ENCODE measurements at places on chromosomes 7 and 10.

GRCh38 chr7:24025765-24026164, 258.2 kb upstream of the NPY start:
- DNase-seq: no peak

GRCh38 chr10:1476455-1476803, 260.9 kb downstream of the ADARB2 start:
- DNase-seq: no peak

- DNase-seq: no peak
Measured at GRCh38 chr7:100864263-100864845, 2.8 kb upstream of the TRIP6 start.

- peak; percentile 55 for DNase-seq
Measured at GRCh38 chr7:110774071-110774470, 316.9 kb upstream of the LRRN3 start.

DNA sequence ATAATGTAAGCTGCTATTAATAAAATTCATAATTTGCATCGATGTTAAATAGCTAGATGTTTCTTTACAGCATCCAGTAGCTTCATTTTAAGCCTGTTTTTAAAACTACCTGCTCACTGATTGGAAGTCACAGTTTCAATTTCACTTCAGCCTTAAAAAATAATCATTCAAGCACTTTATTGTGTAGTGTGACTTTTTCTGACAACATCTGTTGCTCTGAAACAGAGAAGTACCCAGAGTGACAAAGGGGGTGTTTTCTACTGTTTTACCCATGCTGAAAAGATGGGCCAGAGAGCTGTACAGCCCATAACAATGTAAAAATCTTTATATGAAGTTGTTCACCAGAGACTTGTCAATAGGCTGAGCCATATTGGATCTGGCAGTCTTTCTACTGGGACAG, 437.2 kb downstream of the MDFIC start:
- DNase-seq: no peak

- no peak for DNase-seq
Measured at GRCh38 chr10:133460208-133460769, 6.5 kb downstream of the SCART1 start.

- no peak for DNase-seq
Measured at GRCh38 chr7:141208539-141208938, 134.7 kb downstream of the TMEM178B start.

DNA sequence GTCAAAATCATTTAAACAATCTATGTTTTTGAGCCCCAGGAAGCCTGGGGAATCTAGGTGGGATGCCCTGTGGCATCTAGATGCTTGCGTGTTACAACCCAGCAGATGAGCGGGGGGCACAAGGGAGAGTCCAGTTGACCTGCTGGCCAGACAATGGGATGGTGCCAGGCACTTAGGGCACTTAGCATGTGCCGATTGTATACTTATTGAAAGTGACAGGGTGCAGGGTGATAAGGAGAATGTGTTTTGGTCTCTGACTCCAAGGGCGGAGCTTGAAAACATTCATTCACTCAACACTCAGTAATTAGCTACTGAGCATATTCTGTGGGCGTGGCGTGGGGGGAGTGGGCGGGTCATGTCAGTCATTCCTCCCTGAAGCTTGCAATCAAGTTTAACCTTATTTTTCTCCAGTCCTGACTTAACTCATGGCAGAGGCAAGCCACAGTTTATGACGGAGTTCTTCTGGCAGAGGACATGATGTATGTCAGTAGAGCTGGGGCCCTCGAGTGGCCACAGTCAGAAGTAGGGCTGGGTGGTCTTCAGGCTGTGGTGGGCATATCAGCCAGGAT, 115.1 kb downstream of the PRKCQ start:
- no peak for DNase-seq

DNA sequence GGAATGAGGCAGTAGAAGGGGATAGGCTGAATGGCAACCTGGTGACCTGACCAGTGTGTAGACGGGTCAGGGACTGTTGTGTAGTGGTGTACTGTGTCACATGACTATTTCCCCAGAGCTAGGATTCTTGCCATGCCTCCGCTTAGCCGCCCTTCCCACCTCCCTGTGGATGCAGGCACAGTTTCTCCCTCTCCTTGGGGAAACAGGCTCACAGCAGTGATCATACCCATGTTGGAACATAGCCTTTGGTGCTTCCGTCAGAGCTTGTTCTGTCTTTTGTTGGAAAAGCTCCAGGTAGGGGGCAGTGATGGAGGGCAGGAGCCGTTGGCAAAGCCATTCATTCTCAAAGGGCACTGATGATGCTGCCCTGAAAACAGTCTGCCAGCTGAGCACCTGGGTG, 44.3 kb downstream of the OGDH start:
- no peak for DNase-seq

DNA sequence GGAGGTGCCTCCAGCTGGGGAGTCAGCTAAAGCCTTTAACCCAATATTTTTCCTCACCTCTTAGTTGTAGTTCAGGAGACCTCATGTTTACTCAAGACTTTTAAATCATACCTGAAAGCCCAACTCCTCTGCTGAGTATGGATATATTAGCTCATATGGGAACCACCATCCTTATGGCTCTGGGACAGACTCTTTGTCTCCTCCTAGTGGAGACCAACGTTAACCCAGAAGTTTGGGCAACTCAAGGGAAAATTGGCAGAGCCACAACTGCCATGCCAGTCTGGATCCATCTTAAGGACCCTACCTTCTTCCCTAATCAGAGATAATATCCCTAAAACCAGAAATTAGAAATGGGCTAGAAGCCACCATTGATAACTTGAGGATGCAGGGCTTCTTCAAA, 80.8 kb downstream of the TMEM106B start:
- DNase-seq: no peak

- peak; percentile 74 for DNase-seq
Measured at GRCh38 chr7:134480730-134481129, 21.8 kb upstream of the AKR1B1 start.

DNA sequence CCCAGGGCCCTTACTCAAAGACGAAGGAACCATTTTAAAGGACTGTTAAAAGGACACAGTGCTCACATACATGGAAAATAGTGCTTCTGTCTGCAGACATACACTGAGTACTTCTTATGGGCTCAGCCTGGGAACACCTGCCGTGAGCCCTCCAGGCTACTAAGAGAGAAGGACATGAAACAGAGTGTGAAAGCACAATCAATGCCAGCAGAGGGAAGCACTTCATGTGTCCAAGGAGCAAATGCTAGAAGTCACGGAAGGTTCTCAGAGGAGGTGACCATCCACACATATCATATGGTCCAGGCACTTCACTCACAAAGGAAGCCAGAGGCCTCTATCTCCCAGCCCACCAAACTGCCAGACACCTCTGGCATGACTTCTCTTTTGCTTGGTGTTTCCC, 15.5 kb downstream of the ELMO1 start:
- DNase-seq: peak; percentile 36

GRCh38 chr10:23253780-23254179, 61.7 kb downstream of the PTF1A start:
- DNase-seq: no peak

DNA sequence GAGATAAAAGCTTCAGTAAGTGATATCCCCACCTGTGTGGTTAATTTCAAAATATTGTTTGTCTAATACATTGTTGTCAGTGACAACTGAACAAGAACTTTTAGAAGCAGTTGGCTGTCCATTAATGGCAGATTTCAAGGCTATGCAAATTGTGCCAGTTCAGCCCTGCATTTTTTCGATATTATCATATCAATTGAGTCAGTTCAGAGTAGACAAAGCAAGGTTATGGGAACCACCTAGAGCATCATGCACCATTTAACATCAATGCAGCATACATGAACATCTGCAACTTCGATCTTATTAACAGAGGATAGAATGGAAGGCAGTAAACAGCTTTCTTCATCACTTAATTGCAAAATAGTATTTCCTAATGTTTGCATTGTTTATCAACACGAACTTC, 180.7 kb upstream of the KAT6B start:
- DNase-seq: no peak

GRCh38 chr7:47663213-47663612, 81.3 kb upstream of the TNS3 start:
- DNase-seq: no peak

GRCh38 chr7:40720416-40720815, 585.6 kb downstream of the SUGCT start:
- no peak for DNase-seq

DNA sequence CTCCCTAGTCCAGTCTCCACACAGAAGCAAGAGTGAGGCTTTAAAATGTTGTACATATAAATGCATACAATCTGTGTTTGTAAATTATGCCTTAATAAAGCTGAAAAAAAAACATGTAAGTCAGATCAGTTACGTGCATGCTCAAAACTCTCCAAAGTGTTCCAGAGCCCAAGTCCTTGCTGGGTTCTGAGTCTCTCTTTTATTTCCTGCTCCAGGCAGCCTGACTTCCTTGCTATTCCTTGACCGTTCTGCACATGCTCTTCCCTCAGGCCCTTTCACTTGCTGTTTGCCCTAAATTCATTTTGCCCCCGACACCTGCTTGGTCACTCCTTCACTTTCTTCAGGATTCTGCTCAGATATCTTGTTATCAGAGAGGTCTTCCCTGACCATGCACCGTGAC, 770.1 kb downstream of the PHTF2 start:
- no peak for DNase-seq

GRCh38 chr10:78656417-78657162, 412.2 kb upstream of the ZMIZ1 start:
- DNase-seq: no peak

DNA sequence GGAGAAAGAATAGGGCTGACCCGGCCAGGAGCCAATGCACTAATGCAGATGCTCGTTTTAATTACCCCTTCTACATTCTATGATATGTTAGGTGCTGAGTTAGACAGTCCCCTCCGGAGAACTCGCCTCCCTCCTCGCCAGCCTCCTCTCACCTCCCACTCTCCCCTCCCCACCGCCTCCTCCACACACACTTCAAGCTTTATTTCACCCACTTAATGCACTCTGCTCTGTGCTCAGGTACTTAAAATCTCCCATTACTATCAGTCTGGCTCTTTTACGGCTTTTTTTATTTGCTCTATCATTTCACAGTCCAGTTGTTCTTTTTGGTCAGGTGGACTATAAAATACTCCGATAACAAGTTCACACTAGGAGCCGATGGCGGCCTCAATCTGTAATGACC, 231.6 kb downstream of the TEX36 start:
- DNase-seq: no peak

- DNase-seq: no peak
Measured at GRCh38 chr10:65660006-65660405, 1265.8 kb upstream of the LRRTM3 start.

- no peak for DNase-seq
Measured at GRCh38 chr7:109745677-109746410, 1176.2 kb downstream of the DNAJB9 start.

- DNase-seq: no peak
Measured at GRCh38 chr7:33578166-33578565, 327.2 kb upstream of the BMPER start.

DNA sequence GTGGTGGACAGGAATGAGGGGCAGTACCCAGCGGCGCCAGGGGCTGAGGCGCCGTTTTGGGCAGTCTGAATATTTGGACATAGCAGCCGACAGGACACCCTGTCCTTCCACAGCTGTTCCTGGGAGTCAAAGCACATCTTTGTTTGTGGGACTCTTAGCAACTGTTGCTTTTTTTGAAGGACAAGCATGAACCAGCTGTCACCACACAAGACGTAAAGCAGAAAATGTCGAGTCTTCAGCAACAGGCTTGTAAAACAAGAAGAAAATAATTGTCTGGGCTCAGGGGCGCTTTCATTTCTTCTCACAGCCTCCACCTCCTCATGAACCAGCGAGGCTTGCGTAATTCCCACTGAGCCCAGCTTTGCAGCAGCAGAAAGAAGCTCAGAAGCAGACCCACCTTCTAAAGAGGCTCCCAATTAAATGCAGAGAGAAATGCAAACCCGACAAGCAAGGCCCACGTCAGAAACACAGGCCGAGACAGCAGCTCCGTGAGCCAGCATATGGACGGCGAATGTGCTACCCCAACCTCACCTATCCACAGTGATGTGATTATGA, 68.9 kb upstream of the DNAAF5 start:
- DNase-seq: no peak

DNA sequence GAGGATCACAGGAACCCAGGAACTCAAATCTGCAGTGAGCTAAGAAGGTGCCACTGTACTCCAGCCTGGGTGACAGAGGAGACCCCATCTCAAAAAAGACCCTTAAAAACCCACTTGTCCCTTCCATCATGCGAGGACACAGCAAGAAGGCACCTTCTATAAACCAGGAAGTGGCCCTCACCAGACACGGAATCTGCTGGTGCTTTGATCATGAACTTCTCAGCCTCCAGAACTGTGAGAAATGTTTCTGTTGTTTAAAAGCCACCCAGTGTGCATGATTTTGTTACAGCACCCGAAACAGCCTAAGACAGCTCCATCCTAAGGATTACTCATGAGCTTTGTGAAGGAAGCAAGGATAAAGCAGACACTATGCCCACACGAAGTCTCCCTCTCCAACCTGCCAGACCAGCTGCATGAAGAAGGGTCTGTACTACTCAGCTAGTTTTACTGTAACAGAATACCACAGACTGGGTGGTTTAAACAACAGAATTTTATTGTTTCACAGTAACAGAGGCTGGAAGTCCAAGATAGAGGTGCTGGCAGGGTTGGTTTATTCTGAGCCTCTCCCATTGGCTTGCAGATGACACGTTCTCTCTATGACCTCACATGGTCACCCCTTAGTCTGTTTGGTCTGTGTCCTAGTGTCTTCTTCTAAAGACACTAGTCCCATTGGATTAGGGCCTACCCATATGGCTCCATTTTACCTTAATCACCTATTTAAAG, 13.7 kb downstream of the VIM start:
- no peak for DNase-seq

DNA sequence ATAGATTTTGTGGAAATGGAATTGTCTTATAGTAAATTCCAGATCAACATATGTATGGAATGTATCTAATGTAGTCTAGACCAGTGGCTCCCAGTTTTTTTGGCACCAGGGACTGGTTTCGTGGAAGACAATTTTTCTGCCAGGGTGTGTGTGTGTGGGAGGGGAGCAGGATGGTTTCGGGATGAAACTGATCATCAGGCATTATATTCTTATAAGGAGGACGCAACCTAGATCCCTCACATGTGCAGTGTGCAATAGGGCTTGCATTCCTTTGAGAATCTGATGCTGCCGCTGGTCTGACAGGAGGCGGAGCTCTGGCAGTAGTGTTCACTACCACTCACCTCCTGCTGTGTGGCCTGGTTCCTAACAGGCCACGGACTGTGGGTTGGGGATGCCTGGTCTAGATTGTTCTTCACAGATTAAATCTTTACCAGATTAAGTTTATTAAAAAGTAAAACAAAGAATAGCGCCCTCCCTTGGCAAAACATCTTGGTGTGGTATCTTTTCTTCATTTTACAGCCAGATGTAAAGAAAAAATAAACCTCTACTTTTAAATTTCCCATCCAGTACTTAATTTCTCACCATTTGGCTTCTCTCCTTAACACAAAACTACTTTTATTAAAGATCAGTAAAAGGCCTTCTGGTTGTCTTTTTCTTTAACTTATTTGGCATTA, 48.4 kb downstream of the SEPTIN7 start:
- no peak for DNase-seq

GRCh38 chr7:146119002-146119401, 2.4 kb downstream of the CNTNAP2 start:
- DNase-seq: no peak

DNA sequence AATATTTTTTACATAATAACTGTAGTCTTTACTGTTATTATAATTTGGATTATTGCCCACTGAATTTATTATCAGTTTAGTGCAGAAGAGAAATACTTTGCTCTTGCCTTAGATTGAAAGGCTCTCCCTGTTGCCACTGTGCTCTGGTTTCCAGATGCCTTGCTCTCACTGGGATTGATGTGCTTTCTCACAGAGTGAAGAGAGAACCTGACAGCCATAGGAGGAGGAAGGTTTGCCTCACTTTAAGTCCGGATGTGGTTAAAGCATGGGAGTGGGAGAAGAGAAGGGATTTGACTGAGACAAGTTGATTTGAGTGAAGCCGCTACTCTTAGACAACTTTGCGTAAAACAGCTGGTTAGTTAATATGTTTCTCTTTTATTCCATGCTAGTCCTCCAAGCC, 68.2 kb upstream of the RPA3 start:
- no peak for DNase-seq

All from HT-29 (cell line).